ENCODE measurements at places on chromosomes 3 and 15.

GRCh38 chr3:194584866-194585265, 48.4 kb downstream of the TMEM44 start:
- DNase-seq = peak; percentile 40

GRCh38 chr3:182766099-182766498, 27.2 kb upstream of the ATP11B start:
- no peak for DNase-seq

DNA sequence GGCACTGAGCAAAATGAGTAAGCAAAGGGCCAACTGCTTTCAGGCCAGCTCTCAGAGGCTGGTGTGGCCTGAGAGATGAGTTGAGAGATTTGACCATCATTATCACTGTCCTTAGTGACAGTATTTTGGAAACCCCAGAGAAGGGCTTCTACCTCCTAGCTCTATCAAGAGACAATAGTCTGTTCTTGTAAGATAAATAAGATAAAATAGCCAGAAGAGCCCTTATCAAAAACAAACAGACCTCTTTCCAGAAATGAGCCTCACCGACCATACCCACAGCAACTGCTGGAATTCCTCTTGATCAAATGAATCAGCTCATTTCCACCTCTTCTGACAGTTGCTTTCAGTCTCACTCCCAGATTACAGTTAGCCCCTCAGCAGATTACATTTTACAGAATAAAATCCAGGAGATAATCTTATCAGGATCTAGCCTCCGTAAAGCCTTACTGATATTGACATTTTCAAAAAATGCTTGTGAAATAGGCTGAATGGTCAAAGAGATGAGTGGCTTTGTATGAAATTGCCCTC, 4.5 kb downstream of the HDC start:
- no peak for DNase-seq

- DNase-seq = no peak
Measured at GRCh38 chr3:9201955-9202354, 47.5 kb downstream of the SRGAP3 start.

DNA sequence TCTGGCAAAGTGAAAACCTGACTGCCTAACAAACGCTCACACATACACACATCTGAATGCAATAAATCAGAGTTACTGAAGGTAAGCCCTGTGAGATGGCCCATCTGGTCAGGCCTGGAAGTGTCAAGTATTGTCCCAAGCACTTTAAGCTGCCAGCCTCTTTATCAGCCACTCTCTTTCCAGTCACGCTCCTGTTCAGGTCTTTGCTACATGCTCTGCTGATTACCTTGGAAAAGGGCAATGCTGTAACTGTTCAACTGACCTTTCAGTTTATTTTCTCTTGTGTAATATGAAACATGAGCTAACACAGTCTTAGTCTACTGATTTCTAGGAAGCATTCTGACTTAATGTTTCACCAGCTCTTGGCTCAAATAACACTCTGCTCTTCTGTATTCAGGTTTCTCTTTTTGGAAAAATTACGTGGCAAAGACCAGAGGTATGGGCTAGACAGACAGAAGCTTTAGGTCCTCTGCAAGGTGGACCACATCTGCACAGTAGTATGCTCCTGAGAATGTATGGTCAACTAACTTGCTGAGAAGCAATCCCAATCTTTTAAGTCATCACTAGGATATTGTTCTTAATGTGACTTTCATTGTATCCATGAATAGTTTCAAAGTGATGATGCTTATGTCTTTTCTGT, 44.5 kb downstream of the GBE1 start:
- DNase-seq = no peak

DNA sequence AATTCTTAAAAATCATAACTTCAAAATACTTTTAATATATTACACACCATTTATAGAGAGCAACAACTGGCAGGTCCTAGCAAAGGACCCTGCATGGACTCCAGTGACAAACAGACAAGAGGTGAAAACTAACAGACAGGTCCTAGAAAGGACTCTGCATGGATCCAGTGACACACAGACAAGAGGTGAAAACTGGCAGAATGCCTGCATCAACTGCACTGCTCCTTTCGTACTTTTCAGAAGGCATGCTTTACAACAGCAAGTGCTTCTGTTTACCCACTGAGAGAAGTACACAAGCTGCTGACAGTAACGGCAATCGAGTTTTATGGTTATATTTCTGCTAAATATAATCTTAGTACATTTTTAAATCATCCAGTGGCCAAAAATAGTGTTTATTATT, 24.3 kb upstream of the GP5 start:
- DNase-seq = no peak

GRCh38 chr3:88003115-88003755, 55.6 kb downstream of the CGGBP1 start:
- no peak for DNase-seq

DNA sequence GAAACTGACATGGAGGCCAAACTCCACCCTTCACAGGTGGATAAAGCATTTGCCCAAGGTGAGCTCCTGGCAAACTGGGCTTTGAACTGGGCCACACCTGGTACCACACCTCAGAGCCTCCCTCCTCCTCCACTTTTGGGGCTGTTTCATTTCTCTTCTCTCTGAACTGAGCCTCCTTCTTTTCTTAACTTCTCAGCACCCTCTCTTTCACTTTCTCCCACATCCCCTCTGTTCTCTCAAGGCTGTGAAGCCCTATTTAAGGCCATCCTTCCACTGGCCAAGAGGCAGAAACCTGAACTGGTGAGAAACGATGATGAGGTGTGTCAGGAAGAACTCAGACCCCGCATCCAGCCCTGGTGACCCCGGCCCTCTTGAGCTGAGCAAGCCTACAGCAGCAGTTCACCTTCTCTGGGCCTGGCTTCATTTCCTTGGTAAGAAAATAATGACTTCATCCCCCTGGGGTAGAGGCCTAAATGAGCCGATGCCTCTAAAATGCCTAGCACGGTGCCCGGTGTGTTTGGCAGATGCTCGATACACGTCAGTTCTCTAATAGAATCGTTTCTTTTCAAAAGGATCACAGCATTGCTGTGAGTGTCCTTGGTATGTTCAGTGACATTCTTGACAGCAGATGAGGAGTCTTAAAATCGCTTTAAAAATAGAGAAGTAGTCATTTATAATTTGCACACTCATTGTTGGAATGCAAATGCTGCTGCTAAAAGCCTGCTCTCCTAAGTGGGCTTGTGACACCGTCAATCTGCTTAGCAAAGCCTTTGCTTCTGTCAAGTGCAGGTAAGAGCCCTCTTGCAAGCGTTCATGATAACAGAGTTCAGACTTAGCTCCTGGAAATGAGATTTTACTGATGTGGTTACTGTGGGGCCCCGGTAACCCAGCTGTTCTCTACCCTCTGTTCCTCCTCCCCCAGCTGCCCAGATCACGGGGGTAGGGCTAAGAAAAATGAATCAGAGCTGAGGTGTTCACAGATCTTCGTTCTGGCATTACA, 97.7 kb upstream of the ATP2B2 start:
- peak; percentile 67 for DNase-seq

- DNase-seq = no peak
Measured at GRCh38 chr3:177483182-177483967, 286.1 kb upstream of the TBL1XR1 start.

DNA sequence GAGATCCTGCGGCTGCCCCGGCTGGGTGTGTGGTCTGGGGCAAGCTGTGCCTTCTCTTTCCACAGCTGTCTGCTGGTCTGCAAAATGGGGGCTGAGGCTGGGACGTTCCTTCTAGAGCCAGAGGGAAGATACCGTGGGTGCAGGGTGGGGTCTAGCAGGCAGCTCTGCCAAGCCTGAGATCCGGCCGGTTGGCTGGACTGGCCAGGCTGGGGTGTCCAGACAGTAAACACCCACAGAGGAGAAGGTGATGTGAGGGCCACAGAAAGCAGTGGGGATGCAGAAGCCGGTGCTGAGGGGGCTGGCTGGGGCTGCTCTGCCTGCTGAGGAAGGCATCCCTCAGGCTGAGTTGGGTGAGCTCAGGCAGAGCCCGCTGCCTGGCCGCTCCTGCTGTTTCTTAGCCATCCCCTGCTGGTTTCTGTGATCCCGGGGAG, 46.1 kb downstream of the FBLN2 start:
- no peak for DNase-seq

DNA sequence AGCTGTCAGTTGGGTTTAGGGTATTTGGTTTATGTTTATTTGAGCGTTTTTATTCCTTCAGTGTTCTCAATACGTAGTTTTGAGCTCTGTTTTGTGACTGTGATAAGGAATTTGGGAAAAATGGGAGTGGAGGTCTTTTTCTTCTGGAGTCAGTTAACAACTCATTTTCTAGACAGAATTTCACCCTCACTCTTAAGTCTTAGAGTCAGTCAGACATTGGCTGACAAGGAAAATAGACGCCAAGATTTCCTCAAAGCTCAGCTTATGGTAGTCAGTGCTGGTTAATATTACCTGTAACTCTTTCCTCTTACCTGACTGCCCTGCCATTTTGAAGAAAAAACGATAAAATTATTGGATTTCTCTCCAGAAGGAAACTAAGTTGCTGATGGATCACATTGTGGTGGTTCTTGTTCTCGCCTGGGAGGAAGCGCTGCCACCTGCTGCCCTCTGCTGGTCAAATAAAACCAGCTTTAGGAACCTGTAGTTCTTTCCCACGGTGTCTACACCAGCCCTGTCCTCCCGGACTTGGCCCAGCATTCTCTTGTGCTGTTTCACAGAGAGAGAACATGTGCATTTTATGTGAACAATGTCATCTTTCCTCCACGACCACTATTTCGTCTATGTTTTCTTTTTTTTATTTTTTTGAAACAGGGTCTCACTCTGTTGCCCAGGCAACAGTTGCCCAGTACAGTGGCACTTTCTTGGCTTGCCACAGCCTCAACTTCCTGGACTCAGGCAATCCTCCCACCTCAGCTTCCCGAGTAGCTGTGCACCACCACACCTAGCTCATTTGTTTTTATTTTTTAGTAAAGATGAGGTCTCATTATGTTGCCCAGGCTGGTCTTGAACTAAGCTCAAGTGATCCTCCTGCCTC, 41.4 kb upstream of the UMPS start:
- DNase-seq = peak; percentile 82

GRCh38 chr3:49279376-49279775, 2.3 kb upstream of the C3orf62 start:
- DNase-seq = no peak

GRCh38 chr3:72590732-72591221, 257.5 kb downstream of the SHQ1 start:
- no peak for DNase-seq

DNA sequence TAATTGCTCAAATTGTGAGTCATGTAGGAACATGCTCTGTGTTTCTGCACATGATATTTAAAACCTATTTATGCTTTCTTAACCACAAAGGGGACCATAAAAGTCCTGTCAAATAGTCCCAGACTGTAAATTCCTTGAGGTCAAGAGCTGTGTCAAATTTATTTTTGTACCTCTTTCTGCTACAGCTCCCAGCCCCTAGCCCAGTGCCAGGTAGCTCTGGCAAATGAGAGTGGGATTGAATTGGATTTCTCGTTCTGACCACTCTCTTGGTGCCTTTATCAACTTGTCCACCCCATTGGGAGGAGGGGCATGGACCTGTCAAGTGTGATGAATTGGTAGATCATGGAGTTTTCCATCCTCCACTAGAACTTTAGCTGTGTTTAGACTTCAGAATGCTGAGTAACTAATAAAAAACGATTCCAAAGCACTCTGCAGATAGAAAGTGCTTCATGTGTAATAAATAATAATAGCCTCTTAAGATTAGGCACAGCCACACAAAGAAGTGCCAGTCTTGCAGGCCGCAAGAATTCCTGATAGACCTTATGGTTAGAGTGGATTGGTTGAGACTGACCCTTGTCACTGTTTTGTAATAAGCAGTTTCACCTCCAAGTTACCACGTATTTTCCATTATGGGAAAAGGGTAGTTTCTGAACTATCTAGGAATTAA, 120.4 kb downstream of the LPP start:
- no peak for DNase-seq

- DNase-seq = no peak
Measured at GRCh38 chr3:171266034-171266739, 194.0 kb downstream of the TNIK start.

DNA sequence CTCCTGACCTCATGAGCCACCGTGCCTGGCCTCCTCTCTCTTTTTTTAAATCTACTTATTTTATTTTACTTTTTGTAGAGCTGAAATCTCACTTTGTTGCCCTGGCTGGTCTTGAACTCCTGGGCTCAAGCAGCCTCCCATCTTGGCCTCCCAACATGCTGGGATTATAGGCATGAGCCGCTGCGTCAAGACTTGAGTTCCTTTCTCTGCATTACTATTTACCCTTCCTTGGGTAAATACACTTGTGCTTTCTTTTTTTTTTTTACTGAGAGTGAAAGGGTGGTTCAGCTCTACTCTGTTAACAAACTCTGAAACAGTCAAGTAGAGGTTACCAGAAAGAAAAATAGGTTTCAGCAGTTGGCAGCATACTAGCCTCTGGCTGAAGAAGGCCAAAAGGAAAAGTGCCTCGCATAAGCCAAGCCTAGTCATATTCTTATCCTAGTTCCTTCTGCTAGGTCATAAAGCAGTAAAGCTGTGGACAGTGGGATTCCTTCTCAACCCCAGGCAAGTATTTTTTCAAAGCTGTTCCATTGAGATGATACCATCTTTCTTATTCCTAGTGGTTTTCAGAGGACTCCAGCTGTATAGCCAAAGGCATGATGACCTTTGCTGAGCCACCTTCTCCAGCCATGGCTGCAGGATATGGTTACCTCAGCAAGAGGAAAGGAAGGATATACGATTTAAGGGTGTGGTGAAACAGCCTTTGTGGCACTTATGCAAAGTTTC, 135.1 kb downstream of the RBPMS2 start:
- DNase-seq = no peak

DNA sequence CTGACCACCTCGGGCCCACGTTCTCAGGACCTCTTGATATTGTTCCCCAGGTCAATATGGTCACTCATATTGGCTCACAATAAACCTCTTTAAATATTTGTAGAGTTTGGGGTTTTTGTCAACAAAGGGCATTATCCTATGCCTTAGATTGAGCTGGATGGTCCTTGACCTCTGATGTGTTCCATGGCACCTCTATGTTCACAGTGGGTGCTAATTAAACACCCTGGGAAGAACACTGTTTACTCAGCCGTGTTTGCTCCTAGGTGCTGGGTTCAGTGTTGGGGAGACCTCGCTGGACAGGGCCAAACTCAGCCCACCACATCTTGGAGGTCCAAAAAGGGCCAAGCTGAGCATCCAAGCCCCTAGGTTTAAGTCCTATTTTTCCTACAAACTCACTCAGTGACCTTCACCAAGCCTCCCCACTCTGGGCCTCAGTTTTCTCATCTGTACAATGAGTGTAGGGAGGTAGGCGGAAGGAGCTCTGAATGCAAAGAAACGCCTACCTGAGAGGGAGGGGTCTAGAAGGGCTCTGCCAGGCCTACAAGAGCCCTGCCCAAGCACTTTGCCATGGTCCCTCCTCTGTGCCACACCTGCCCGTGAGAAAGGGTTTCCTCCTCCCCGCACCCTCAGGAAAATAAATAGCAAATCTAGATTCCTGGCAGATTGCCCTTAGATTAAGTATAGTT, 7.2 kb downstream of the FAM174B start:
- DNase-seq = no peak

- no peak for DNase-seq
Measured at GRCh38 chr15:74642348-74642733, 26.7 kb downstream of the CLK3 start.

- DNase-seq = no peak
Measured at GRCh38 chr15:37015451-37015850, 84.9 kb downstream of the MEIS2 start.

GRCh38 chr3:13762906-13763305, 117.0 kb downstream of the WNT7A start:
- DNase-seq = no peak

GRCh38 chr3:171511450-171511849, 51.2 kb upstream of the TNIK start:
- DNase-seq = no peak

Measured in activated T-cell treated with anti-CD3 and anti-CD28 coated beads, Interleukin-2, amount 50 U/mL, for 48 hours (primary cell).